ENCODE measurements at places on chromosomes 6 and 20.
A peak's percentile ranks its signal among the peaks of the same experiment; 100 is the strongest.

DNA sequence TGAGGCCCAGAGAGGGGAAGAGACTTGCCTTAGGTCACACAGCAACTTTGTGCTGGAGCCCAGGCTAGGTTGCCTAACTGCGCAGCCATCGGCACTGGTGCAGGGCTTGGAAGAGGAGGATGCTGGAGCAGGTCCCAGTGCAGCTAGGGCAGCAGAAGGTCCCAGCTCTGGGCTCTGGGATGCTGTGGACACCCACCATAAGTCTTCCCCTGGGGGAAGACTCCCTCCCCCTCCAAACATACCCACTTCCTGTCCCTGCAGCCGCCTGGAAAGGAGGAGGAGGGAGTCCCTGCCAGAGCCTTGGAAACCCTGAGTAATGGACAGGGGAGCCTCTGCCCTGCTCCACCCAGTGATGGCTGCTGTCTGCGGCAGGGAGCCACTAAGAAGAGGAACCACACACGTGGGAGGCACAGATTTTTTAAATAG is 93.6 kb downstream of the NCR2 start:
- DNase-seq = peak; percentile 56

GRCh38 chr6:53250176-53251032 is 98.3 kb downstream of the ELOVL5 start:
- DNase-seq = no peak

GRCh38 chr6:12064131-12064530 is 52.0 kb downstream of the HIVEP1 start:
- no peak for DNase-seq

GRCh38 chr6:56951049-56951831 is 3.7 kb upstream of the BEND6 start:
- DNase-seq = no peak

- DNase-seq = no peak
Measured at GRCh38 chr6:54586251-54586650, 260.3 kb upstream of the FAM83B start.

GRCh38 chr20:3751305-3751674 is 16.3 kb downstream of the ADISSP start:
- DNase-seq = no peak

DNA sequence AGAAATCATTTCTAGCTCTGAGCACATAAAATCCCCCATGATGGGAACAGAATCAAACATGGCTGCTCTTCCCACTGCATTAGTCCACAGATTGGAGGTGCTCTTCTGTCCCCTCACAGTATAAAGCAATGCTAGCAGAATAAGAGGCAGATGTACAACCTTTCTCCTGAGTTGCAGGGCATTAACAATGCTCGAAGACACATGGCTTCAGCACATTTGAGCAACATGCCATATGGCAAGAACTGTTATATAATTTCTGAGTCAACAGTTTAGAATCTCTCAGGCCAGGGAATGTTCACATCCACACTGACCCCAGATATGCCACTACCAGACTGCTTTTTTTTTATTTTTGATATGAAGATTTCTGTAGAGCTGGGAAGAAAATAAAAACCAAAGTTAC is 119.6 kb downstream of the KIF13A start:
- no peak for DNase-seq

GRCh38 chr6:105370351-105370750 is 32.5 kb downstream of the PREP start:
- DNase-seq = no peak

DNA sequence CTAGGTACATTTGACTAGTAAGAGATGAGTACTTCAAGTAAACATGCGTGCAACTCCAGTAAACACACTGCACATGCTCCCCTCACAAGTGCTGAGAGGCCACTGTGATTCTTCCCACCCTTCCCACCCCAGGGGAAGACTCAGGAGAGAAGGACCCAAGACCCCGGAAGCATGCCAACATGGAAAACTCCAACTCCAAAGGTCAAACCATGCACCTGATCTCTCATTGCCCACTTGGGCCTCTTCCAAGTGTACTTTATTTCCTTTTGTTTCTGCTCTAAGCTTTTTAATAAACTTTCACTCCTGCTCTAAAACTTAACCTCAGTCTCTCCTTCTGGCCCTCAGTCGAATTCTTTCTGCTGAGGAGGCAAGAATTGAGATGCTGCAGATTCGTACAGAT is 78.5 kb downstream of the CD83 start:
- DNase-seq = no peak

- no peak for DNase-seq
Measured at GRCh38 chr20:18005990-18006364, 37.2 kb downstream of the MGME1 start.

DNA sequence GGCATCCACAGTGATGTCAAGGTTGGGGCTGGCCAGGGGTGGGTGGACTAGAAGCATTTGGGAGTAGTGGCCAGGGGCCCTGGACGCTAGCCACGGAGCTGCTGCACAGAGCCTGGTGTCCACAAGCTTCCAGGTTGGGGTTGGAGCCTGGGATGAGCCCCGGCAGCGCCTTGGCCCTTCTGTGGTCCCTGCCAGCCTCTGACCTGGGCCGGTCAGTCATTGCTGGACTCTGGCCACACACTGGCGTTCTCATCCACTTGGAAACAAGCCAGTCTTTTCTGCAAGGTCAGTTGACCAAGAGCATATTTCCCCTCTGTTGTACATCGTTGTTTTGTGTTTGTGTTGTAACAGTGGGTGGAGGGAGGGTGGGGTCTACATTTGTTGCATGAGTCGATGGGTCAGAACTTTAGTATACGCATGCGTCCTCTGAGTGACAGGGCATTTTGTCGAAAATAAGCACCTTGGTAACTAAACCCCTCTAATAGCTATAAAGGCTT is 8.4 kb downstream of the PSMA7 start:
- no peak for DNase-seq

- peak; percentile 66 for DNase-seq
Measured at GRCh38 chr20:62929051-62929538, 2.8 kb upstream of the DIDO1 start.

GRCh38 chr20:63381781-63382431 is 20.8 kb upstream of the CHRNA4 start:
- DNase-seq = peak; percentile 56

- DNase-seq = no peak
Measured at GRCh38 chr6:70518723-70519122, 48.0 kb upstream of the SDHAF4 start.

GRCh38 chr6:106534564-106534982 is 94.7 kb downstream of the RTN4IP1 start:
- peak; percentile 57 for DNase-seq

DNA sequence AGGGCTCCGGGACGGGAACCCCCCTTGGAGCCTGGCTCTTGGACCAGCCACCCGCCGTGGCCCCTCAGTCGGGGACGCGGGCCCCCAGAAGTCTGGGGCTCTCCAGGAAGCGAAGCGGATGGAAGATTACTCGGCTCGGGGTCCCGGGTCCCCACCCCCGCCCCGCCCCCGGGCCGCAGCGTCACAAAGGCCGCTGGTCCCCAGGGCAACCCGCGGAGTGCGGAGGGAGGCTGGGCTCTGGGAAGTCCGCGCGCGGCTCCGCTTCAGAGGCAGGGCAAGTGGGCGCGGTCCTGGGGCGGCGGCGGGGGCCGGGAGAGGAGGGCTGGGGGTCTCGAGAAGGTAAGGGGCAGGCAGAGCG is at the start of gene FNDC11:
Gene FNDC11 (plus strand): TSS at position 227 of the 358 bp plus-strand sequence. CDS start 1,505 bp downstream, outside the sequence.
- peak; percentile 47 for DNase-seq

DNA sequence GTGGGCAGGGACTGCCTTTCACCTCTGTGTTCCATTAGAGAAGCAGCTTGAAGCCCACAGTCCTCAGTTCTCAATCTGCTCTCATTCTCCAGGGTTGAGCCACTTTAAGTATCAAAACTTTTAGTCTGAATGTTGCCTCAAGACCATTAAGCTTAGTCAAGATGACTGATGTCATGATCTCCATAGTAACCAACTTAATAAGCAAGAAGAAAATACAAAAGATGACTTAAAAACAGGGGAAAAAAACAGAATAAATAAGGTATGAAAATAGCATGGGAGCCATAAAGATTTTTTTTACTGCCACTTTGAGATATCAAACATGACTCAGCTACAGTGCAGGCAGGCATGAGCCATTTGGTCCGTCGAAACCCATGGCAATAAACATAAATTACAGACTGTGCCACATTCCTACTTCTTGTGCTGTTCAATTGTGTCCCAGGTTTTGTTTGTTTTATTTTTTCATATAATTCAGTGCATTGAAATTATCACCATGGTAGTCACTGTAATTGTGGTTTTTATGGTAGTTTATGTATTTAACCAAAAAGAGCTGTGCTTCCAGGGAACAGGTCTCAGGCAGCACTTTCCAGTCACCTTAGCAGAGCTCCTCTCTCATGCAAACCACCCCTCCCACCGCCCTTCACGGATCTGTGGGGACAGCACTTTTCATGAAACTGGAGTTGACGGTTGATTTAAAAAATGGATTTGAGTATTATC is 156.5 kb upstream of the INSM1 start:
- no peak for DNase-seq

DNA sequence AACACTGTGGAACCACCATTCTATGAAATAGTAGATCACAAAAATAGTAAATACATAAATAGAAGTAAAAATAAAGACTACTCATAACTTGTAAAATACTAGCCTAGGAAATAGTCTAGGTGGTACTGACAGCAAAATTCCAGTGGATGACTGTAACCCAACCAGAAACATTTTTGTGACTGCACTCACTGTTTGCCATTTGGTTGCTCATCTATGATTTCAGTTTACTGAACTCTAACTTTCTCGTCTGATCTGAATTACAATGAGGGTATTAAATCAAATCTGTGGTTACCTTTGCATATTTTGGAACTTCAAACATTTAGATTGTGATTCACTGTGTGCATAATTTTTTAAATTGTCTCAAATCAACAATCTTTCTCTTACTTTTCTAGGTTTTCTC is 151.1 kb downstream of the KHDC1L start:
- no peak for DNase-seq

- no peak for DNase-seq
Measured at GRCh38 chr6:119142041-119142440, 63.6 kb upstream of the FAM184A start.

GRCh38 chr6:120534954-120535353 is 799.3 kb downstream of the TBC1D32 start:
- no peak for DNase-seq

DNA sequence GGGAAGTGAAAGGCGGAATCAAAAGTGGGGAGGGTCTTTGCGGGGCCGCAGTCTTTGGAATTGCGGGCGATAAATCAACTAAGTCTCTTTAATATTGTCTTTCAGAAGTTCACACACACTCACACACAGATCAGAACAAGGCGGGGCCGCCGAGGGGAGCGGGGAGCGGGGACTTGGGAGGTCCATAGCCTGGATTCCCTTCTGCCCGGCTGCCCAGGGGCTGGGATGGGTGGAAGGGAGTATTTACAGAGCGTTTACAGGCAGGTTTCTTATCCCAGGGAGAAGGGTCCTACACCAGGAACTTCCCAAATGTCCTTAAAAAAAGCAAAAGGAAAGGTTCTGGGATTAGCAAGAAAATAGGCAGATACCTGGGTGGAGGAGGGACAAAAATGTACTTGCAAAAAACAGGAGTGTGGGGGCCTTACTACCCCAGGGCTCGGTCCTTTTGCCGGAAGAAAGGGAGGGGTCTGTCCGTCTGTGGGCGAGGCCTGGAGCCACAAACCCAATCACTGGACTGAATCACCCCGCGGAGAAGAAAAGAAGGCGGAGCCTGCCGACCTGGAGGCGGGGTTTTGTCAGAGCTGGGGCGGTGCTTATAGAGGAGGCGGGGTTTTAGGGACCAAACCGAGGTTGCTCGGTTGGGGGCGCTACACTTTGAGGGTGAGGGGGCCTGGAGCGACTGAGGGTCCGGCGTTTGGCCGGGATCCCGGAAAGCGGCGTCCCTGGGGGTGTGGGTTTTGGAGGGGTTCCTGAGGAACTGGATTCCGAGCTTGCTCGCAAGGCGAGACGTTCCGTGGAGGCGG is 3.2 kb downstream of the PRRT1 start:
- DNase-seq = peak; percentile 76

GRCh38 chr6:36571122-36572043 is 22.8 kb upstream of the SRSF3 start:
- DNase-seq = no peak

DNA sequence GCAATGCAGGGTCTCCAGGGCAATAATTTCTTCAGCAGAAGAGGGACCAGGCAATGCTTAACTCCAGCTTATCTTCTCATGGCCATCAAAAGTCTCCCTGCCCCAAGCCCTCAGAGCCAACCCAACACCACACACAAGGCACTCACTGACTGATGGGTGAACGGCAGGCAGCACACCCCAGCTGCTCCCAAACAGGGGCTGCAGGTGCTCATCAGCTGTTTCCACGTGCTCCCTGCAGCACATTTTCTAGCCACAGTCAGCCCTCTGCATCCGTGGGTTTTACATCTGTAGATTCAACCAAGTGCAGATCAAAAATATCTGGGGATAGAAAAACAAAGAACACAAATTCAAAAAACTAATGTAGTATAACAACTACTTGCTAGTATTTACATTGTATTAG is 4.0 kb upstream of the GABRR1 start:
- DNase-seq = no peak

DNA sequence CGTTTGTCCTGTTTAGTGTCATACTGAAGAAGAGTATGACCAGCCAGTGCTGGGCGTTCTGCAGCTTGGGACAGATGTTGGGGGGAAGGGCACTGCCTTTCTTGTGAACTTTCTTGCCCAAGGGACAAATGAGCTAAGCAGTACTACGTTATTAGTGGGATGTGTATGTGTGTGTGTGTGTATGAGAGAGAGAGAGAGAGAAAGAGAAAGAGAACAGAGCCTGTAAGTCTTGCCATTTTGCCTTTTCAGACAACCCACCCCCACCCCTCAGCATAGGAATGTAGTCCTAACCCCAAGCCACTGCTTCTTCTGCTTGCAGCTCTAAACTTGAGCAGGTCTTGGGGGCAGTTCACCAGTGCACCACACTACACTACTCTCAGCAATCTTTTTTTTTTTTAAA is 45.5 kb downstream of the E2F3 start:
- DNase-seq = no peak

- no peak for DNase-seq
Measured at GRCh38 chr6:169641461-169642085, 60.3 kb downstream of the WDR27 start.

- DNase-seq = no peak
Measured at GRCh38 chr6:164184410-164184809, 769.9 kb downstream of the QKI start.

DNA sequence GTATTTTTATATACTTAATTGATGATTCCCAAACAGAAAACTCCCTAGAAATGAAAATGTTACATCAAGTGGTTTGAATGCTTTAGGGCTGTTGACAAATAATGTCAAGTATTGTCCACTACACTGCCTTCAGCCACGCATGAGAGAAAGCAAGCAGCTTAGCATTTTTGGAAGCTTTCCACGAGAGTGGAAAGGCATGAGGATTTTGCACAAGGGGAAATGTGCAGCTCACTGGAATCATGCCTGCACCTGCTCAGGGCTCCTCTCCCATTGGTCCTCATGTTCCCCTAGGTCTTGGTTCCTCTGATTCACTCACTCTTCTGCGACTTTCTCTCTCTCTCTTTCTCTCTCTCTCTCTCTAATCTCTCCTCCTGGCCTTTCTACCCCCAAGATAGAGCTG is 439.5 kb upstream of the CDH4 start:
- no peak for DNase-seq
